ENCODE measurements at places on chromosomes 7 and 10. TPM values are rescaled to one million over a fixed set of nuclear protein-coding genes. Genes with fewer than 3 reads are reported as not detected.

Gene ENTPD1
- total RNA-seq: not detected

Gene ASB10
- not detected for total RNA-seq

Gene CTAGE4
- 1.3 TPM for total RNA-seq

Gene GSTO2
- total RNA-seq: 1.1 TPM

Gene MSMB
- not detected for total RNA-seq

Gene HOXA3
- 2.1 TPM for total RNA-seq

Gene MICALL2
- 10.6 TPM for total RNA-seq

Gene C10orf67
- total RNA-seq: 0.25 TPM

Gene PLAU
- 13.8 TPM for total RNA-seq

Gene PSD
- total RNA-seq: 1.0 TPM

Gene HOXA5
- 0.25 TPM for total RNA-seq

Gene EN2
- total RNA-seq: not detected

Gene CHRM2
- total RNA-seq: 5.2 TPM

Gene GIMAP6
- total RNA-seq: not detected

Gene HMX2
- total RNA-seq: not detected

Gene SLIT1
- total RNA-seq: not detected

Gene OR2A5
- total RNA-seq: not detected

Gene SPDYE6
- not detected for total RNA-seq

Gene TMEM130
- not detected for total RNA-seq

Gene KRIT1
- 29.5 TPM for total RNA-seq

Gene HPSE2
- total RNA-seq: not detected

Gene ZNF853
- total RNA-seq: 0.51 TPM

Gene LEP
- total RNA-seq: 0.22 TPM

Gene ECHDC3
- 0.63 TPM for total RNA-seq

Gene EBLN1
- total RNA-seq: not detected

Gene SHLD2
- 17.8 TPM for total RNA-seq

Gene ZDHHC6
- total RNA-seq: 23.6 TPM

Gene FXYD4
- not detected for total RNA-seq

Gene SUPV3L1
- 29.9 TPM for total RNA-seq

Gene TSPAN12
- total RNA-seq: 2.0 TPM

Gene NME8
- total RNA-seq: not detected

Gene OR2A12
- total RNA-seq: not detected

Gene ELN
- total RNA-seq: 974 TPM

Gene INSYN2A
- total RNA-seq: 0.43 TPM

Gene COL28A1
- total RNA-seq: not detected

Gene POR
- 42.7 TPM for total RNA-seq

Gene LRRC4
- total RNA-seq: 0.32 TPM

Gene HTR5A
- total RNA-seq: not detected

Gene ACHE
- total RNA-seq: not detected

Gene TEX47
- not detected for total RNA-seq

Gene KIF11
- total RNA-seq: 16.2 TPM

Gene UNC5B
- total RNA-seq: 6.5 TPM
